ENCODE measurements at places on chromosomes 2 and 18.

DNA sequence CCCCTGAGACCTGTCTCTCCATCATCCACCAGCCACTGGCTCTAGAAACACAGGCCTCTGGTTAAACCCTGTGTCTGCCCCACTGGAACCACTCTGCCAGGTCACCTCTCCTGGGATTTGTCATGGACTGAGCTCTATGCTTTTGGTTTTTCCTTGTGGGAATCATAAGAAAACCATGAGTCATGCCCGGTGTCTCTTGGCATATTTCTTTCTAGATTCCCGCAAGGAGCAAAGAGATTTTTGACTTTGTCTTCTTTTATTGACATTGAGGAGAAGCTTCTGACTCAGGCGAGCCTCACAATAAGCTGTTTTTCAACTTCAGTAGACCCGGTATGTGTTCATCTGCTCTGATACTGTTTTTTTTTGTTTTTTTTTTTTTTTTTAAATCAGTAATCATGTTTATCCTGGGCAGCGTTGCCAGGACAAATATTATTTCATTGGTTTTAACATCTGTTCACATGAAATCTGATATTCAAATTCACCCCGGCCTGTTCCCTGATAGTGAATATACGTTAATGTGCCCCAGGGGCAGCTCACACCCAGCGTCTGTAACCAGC, 207.1 kb downstream of the ACKR3 start:
- DNase-seq: no peak

GRCh38 chr2:223418131-223418530, 184.0 kb downstream of the SCG2 start:
- no peak for DNase-seq

DNA sequence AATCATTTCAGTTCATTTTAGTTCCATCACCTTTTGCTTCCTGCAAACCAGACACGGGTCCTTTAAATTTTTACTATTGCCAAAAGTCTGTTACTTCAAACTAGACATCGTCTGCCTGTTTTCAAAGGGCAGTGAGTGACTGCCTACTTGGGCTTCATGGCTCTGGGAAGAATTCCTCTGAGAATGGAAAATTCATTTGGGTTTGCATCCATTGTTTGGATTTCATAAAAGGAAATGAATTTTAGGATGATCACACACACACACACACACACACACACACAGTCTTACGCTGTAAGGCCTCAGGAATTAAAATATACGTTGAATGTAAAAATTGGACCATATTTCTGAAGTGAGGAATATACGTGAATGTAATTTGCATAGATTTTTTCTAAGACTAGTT, 1584.3 kb upstream of the ACVR2A start:
- DNase-seq: no peak

- no peak for DNase-seq
Measured at GRCh38 chr18:9335697-9336045, 1.1 kb downstream of the TWSG1 start.

- DNase-seq: no peak
Measured at GRCh38 chr18:5604778-5605177, 61.0 kb upstream of the EPB41L3 start.

DNA sequence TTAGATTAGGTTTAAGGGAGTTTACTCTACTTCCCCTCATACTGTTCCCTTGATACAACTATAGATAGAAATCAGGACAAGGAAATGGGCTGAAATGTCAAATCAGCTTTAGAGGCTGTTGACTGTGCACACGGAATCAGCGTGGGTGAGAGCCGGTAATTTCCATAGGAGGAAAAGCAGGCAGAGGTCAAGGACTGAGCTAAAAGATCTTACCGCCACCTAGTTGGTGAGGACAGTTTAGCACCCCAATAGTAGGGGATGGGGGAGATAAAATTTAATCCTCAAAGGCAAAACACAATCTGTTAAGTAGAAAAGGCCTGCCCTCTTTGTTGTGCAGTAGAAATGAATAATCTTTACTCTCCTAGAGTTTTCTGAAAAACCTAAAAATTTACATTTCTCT, 1154.5 kb upstream of the CHAC2 start:
- DNase-seq: no peak

GRCh38 chr2:45330108-45330507, 281.0 kb downstream of the SRBD1 start:
- no peak for DNase-seq

Data from GM06990 (cell line).